ENCODE measurements at places on chromosomes 5 and 9.

DNA sequence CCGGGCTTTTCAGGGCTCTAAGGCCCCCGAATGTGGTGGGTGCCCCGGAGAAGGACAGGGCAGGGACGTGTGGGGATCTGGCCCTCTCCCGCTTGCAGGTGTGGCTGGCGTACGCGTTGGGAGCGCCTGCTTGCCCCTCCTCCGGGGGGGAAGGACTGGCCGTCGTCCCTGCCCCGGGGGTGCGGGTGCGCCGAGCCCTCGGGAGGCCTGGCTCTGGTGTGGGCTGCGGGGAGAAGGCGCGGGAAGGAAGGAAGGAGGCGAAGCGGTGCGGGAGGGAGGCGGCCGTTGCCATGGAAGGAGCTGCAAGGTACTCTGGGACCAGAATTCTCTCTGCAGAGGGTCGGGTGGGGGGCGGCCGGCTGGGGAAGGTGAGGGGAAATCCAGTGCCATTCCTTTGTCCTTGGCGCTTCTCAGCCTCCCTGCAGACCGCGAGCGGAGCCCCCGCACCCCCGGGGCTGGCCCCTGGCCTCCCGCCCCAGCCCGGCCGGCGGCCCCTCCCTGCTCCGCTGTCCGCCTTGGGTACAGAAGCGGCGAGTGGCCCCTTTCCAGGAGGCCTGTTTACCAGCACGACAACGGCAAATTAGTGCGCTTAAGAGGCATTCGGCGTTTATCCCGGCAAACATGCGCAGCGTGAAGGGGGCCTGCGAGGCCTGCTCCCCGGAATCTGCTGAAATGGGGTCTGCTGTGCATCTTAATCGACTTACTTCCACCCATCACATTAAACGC lies 67.1 kb upstream of the UNC5A start:
- DNase-seq: peak; percentile 68

DNA sequence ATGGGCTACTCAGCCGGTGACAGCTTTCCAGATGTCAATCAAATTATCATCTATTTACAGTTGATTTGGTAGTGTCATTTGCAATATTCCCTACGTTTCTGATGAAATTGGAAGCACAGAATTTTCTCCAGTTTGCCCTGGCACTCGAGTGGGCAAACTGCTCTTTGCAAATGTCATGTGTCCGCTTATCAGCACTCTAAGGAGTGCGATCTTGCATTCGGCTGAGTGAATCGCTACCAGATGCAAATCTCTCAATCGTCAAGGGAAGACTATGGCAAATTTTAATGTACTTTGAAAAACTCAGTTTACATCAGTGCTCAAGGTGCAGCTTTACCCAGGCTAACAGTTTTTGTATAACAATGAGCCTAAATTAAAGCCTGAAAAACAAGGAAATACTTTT lies 66.8 kb downstream of the BNC2 start:
- no peak for DNase-seq

DNA sequence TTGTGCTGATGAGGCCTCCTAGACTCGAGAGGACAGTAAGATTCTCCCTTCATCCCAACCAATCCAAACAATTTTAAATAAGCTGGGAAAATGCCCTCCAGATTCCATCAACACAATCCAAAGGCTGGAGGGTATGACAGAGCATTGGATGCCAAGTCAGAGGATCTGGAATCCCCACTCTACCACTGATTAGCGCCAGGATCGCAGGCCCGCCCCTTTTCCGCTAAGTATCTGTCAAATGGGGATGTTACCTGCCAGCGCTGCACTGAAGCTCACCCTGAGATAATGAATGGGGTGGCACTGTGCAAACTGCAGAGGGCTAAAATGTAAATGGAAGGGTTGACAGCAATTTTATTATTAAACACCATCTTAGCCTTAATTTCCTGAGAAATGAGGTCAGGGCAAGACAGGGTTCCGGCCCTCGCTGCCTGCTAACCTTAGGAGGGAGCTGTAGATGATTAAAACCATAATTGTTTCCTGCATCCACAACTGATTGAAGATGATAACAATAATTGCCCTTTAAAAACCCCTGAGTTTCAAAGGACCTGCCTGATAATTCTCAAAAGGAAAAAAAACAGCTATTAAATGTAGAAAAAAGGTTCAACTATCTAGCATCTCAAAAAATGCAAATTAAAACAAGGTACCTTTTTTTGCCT lies 31.6 kb upstream of the GABBR2 start:
- no peak for DNase-seq

DNA sequence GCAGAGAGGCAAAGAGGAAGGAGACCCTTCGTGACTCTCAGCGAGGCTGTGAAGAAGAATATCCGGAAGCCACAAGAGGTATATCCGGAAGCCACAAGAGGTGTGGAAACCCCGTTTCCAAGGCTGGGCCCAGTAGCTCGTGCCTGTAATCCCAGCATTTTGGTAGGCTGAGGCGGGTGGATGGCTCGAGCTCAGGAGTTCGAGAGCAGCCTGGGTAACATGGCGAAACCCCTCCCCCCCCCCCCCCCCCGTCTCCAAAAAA lies 612 bp upstream of the BBLN start:
- DNase-seq: no peak

GRCh38 chr5:112614986-112615385 lies 122.7 kb upstream of the APC start:
- DNase-seq: no peak

GRCh38 chr9:80883426-80883825 lies 805.9 kb downstream of the TLE1 start:
- no peak for DNase-seq

GRCh38 chr5:72788866-72789505 lies 27.5 kb upstream of the TNPO1 start:
- no peak for DNase-seq

- DNase-seq: no peak
Observed at GRCh38 chr5:52582313-52582712, 205.4 kb upstream of the ITGA1 start.

GRCh38 chr9:70466976-70467561 lies 52.6 kb upstream of the KLF9 start:
- DNase-seq: no peak

DNA sequence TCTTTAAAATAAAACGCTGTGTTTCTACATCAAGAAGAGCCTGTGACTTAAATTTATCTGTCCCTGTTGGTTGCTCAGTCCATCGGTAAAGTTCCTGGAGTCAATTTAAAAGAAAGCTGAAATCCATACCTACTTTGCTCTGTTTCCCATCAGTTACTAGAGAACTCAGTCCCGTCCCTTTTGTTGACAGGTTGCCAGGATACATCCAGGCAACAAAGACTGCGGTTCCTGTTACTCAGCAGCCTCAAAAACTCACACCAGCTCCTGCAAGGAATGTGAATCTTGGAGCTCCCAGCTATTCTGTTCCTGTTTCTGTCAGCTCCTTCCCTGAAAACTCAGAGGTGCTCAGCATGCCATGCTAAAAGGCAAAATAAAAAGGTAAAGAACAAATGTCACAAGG lies at the start of gene ZNF474:
TSS of gene ZNF474 (plus strand) at position 241 of the 400 bp plus-strand sequence. CDS start 22,445 bp downstream, outside the sequence.
- DNase-seq: peak; percentile 76

All from ecto neural progenitor cell (in vitro differentiated cells).